ENCODE measurements at places on chromosomes 3 and 15.

DNA sequence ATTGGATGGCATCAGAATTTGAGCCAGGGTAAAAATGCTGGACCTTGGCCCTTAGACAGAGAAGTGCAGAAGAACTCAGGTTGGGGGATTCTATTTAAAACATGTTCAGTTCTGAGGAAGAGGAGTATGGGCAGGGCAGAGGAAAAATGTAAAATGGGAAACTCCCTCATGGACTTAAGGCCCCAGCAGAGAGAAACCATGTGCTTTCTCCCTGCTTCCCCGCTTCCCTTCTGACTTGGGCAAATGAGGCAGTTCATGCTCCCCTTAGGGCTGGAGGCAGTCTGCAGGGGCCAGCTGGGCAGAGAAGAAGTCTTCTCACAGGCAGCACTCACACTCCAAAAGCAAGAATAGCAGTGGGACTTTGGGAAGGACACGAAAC lies 9.9 kb upstream of the NUDT16 start:
- DNase-seq = no peak

DNA sequence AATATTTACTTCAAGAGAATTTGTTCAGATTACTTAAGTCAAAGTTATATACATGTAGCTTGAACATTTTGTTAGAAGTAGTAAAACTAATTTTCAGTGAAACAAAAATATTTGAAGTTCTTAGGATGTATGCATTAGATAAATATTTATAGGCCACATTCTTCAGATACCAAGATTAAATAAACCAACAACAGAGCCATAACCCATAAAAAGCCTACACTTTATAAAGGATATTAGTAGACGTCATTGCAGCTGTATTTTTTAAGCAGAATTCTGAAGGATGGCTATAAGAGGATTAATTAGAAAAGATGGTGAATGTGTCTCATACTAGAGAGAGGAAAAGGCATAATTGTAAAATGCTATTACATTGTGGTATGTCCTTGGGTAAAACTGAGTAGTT lies 449.7 kb upstream of the ALCAM start:
- DNase-seq = no peak

DNA sequence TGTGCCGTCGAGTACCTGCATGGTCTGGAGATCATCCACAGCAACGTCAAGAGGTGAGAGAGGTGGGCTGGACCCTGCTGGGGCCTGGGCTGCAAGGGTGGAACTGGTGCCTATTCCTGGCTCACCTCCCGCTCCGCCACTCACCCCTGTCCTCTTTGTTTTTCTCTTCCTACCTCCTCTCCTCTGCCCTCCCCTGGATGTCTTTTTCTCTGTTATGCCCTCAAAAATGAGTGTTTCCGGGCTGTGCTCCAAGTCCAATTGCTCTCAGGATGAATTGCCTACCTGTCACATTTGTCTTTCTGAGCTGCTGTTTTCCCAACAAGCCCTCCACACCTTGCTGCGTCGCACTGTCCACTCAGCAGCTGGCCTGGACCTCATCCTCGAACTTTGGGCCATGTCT lies 28.5 kb upstream of the TATDN2 start:
- no peak for DNase-seq

DNA sequence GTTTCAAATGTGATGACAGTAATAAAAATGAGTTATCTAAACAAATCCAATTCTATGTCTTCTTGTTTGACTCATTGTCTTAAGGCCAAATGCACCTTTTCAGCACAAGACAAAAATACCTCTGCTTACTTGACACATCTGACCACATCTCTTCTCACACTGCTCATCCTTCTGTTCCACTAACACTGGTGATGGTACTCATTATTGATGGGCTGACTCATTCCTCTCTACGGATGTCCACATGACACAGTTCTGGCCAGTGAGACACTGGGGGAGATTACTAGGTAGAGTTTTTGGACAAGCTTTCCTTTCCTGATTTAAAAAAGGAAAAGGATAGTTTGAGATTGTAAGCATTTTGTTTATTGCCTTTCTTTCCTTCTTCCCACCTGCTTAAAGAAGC lies 410.6 kb upstream of the THRB start:
- no peak for DNase-seq

GRCh38 chr15:48176957-48177356 lies 1.1 kb downstream of the MYEF2 start:
- no peak for DNase-seq

DNA sequence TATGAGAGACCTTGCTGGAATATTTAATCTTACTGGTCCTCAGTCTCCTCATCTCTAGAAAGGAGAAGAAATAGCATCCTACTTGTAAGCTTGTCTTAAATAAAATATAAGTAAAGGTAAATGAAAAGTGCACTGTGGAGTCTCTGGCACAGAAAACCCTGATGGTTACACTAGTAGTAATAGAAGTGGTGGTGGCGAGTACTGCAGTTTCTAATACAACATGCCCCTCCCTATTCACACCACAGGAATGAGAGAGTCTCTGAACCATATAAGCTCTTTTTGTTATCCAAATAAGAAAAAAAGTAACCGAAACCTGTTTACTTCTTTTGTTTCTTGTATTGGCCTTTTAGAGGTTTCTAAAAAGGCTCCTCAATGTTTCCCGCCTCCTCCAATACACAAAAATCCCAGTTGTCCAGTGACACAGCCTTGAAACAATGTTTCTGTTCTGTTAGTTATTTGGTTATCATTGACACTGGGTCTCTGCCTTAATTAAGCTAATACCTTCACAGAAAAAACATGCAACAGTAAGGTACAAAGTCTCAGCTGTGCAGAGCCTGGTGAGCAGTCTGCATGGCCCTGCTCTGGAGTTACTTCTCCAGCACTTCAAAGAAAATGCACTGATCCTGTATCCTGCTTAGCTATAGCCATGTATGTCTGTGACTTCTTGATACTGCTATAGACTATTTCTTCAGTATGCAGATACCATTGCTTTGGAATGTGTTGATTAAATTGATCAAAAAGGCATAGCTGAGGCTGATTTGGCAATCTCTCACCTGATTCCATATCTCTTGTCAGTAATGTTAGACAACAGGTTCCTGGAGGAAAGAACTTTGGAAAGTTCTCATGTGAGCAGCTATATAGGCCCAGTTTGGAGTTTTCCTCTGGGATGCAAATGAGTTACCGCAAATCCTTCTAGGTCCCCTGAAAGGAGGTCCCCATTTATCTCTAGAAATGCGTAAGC lies 315.6 kb upstream of the IL12A start:
- DNase-seq = no peak

DNA sequence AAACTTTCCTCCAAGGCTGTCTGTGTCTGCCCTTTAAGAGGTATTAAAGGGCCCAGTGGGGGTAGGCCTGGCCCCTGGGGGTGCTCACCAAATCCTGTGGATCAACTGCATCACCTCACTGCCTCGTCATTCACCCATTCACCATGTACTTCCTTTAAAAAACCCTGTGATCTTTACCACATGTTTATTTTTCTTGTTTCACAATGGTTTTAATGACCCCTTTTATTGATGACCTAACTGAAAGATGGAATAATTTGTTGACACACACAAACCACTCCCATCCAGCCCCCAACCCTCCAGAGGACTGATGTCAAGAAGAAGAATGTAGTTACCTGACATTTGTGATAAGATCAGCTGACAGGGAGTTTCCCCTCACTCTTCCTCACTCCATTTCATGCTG lies 40.8 kb downstream of the KCNAB1 start:
- no peak for DNase-seq

DNA sequence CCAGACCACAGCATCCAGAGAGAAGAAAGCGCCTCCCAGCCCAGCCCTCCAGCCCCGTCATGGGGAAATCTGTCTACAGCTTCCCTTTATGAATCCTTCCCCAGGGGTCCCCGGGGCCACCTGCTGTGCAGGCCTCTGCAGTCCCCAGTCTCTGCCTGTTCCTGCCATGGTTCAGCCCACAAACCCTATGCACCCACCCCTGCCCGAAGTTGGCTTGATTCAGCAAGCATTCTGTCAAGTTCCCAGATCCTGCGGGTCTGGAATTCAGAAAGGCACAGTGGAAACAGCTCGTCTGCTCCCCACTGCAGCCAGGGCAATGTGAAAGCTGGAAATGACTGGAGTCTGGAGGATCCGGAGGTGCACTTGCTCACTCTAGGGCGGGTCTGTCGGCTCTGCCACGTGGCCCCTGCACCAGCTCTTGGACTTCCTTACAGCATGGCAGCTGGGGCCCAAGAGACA lies 2.9 kb upstream of the OCA2 start:
- no peak for DNase-seq

DNA sequence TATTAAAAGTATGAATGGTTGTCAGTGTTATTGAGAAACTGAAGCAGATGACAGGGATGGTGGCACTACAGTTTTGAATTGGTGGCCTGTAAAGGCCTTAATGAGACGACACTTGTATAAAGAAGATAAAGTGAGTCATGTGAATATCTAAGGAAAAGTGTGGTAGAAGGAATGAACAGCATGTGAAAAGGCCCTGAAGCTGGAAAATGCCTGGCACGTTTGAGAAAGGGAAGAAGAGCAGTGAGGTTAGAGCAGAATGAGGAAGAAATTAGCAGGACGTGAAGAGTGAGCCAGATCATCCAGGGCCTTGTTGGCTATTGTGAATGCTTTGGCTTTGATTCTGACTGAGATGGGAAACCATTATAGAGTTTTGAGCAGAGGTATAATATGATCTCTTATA lies 387.6 kb upstream of the DPH6 start:
- no peak for DNase-seq

DNA sequence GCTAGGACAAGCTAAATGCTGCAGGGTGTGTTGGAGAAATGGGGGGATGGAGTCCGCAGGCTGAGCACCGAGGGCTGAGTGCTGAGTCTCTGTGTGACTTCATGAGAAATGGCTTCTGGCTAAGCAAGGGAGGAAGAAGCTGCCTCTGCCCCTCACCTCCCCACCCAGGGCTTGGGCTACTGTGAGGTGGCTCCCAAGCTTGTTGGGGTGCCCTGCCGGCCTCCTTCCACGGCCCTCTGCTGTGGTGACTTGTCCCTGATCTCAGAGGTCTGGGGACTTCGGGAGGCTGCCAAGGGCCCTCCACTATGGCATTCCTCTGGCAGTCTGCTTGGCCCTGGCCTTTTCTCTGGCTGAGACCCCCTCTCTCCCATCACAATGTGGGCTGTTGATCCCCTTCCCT lies 30.1 kb upstream of the RAD18 start:
- no peak for DNase-seq

- DNase-seq = no peak
Observed at GRCh38 chr3:156948402-156949210, 122.5 kb downstream of the LEKR1 start.

- DNase-seq = no peak
Observed at GRCh38 chr3:187739094-187739560, 6.1 kb downstream of the BCL6 start.

GRCh38 chr15:98850961-98851572 lies 156.5 kb downstream of the PGPEP1L start:
- peak; percentile 89 for DNase-seq

GRCh38 chr3:173617490-173617889 lies 219.9 kb downstream of the NLGN1 start:
- DNase-seq = peak; percentile 46

- no peak for DNase-seq
Observed at GRCh38 chr3:124893526-124893925, 6.4 kb upstream of the ITGB5 start.

- DNase-seq = no peak
Observed at GRCh38 chr15:56839099-56839498, 79.3 kb upstream of the TCF12 start.

- peak; percentile 90 for DNase-seq
Observed at GRCh38 chr3:129226374-129226773, 23.0 kb upstream of the COPG1 start.

DNA sequence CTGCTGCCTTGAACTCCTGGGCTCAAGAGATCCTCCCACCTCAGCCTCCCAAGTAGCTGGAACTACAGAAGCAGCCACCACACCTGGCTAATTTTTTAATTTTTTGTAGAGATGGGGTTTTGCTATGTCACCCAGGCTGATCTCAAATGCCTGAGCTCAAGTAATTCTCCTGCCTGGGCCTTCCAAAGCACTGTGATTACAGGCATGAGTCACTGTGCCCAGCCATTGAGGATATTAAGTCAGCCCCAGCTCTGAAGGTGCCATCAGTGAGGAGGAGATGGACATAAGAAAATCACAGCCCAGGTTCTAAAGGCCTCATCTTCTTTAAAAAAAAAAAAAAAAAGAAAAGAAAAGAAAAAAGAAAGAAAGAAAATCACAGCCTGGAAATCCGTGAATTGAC lies 26.6 kb upstream of the PSTPIP1 start:
- no peak for DNase-seq

DNA sequence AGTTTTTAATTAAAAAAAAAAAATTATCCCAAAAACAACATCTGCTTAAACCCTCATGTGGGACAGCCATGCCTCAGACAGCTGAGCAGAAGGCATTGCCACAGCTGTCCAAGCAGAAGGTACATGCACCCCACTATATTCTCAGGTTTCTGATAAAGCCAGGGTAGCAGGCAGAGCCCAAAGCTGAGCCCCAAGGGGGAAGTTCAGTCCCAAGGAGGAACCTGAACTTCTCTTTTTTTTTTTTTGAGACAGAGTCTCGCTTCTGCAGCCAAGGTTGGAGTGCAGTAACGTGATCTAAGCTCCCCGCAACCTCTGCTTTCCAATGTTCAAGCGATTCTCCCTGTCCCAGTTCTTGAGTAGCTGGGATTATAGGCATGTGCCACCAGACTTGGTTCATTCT lies 33.2 kb downstream of the MKRN2 start:
- DNase-seq = no peak

GRCh38 chr3:25257026-25257425 lies 171.0 kb upstream of the RARB start:
- DNase-seq = no peak

GRCh38 chr3:17354341-17354740 lies 388.1 kb downstream of the TBC1D5 start:
- no peak for DNase-seq

DNA sequence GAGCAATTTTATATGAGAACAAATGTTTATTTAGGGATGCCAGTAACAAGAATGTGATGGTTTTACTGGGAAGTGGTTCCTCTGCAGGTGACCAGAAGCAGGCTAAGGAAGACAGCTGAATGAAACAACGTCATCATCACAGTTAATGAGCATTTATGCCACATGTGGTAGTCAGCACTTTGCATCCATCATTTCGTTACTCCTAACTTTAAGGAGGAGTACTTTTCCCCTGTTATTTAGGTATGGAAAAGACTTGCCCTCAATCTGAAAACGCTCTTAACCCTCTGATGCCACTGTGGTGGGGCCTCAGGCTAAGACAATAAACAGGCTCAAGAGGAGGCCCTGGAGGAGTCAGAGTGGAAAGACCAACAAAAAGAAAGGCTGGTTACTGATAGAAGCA lies 31.2 kb downstream of the INTS14 start:
- no peak for DNase-seq
